Fibroblast of skin of abdomen (primary cell): ENCODE measurements at places on chromosomes 16 and 17.

- no peak for DNase-seq
Measured at GRCh38 chr17:74552037-74552436, 6.1 kb upstream of the CD300C start.

DNA sequence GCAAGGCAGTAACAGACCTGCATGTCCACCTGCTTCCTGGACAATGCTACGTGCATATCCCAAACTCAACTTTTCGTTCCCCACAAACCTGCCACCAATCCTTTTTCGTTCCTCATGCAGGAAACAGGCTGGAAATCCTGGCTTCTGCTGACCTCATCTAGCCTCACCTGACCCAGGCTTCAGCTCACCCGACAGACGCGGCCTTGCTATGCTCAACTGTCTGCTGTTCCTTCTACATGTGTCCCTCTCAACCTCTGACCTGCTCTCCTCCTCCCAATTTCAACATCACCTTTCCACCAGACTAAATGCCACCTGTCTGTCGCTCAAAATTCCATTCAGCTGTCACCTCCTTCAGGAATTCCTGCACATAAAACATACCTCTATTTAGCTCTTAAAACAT, 44.5 kb downstream of the XPO6 start:
- no peak for DNase-seq

DNA sequence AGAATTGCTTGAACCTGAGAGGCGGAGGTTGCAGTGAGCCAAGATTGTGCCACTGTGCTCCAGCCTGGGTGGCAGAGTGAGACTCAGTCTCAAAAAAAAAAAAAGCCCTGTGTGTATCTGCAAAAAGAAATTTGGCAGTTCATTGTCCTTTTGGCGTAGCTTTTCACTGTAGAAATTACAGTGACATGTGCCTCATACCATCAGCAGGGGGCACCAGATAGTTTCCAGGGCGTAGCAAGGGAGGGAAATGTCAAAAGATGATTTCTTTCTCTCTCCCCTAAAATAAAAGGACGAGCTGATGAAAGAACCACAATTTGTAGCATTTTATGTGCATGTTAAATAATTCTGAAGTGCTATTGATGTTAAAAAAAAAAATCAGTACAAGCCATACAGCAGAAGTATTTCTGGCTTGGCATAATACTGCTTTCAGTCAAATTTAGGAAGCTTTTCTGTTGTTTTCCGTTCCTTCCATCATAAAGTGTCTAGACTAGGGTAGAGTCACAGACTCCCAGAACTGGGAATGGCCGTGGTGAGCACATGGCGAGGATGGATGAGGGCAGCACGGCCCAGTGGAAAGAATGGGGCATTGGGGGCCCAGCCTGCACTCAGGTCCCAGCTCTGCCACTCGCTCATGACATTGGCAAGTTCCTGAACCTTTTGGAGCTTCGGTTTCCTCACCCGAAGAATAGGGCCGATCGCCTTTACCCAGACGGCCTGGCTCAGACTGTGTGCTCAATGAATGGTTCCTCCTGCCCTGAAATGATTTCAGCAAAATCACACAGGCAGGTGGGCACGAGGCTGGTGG, 59.8 kb upstream of the RPH3AL start:
- peak; percentile 69 for DNase-seq

DNA sequence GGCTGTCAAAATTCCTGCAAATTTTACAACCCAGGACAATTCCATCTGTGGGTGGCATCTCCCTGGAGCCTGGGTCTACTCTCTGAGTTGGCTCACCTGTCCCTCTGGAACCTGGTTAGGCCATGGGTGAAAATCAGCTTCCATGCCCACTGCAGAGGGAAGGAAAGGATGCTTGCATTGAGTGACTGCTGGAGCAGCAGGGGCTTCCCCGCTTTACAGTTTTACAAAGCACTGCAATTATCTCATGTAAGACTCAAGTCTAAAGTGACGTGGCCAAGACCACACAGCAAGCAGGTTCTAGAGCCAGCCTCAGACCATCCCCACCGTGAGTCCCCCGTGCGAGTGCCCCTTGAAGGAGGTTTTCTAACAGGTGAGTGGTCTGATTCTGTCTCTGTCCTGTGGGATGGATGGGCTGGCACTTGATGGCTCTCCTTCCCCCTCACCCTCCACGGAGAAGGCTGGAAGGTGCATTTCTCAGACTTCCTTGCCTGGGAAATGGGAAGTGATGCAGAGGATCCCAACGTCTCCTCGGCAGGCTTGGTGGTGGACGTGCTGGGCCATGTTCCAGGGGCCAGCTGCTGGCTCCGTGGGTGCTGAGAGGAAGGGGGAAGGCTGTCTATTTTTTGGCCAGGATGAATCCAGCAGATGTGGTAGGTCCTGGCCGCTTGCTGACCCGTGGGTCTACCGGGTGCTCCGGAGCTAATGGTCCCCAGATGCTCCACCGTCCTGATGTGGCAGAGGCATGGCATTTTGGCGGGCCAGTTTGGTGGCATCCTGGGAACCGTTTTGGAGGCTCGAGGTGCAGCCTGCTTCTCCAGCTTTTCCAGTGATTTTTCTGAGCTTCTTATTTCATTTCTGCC, 26.3 kb upstream of the CBX4 start:
- no peak for DNase-seq

GRCh38 chr17:78375401-78376151, 2.9 kb upstream of the PGS1 start:
- DNase-seq, result peak; percentile 92

GRCh38 chr17:31475378-31476162, 84.1 kb downstream of the RAB11FIP4 start:
- DNase-seq, result no peak

- no peak for DNase-seq
Measured at GRCh38 chr16:86200722-86201121, 301.8 kb downstream of the IRF8 start.

GRCh38 chr16:86961171-86961601, 356.0 kb downstream of the C16orf95 start:
- peak; percentile 76 for DNase-seq

GRCh38 chr16:67302970-67303369, 23.6 kb downstream of the KCTD19 start:
- DNase-seq, result no peak

DNA sequence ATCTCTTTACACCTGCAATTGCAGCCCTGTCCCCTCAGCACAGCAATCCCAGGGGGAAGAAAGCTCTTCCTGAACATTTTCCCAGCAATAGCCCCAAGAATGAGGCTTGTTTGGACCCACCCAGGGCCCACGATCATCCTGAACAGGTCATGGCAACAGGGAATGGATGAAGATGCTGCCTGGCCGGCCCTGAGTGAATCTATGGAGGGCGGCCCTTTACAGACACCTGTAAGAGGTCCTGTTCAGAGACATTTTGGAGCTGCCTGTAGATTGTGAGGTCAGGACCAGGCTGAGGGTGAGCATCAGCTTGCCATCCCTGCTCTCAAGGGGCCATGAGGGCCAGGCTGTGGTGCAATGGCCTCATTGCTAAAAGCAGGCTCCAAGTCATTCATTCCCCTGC, 69.1 kb downstream of the COG7 start:
- DNase-seq, result no peak

- DNase-seq, result no peak
Measured at GRCh38 chr17:19537111-19537510, 3.5 kb downstream of the SLC47A1 start.

- DNase-seq, result peak; percentile 18
Measured at GRCh38 chr17:28928061-28928460, 23.3 kb downstream of the PHF12 start.

DNA sequence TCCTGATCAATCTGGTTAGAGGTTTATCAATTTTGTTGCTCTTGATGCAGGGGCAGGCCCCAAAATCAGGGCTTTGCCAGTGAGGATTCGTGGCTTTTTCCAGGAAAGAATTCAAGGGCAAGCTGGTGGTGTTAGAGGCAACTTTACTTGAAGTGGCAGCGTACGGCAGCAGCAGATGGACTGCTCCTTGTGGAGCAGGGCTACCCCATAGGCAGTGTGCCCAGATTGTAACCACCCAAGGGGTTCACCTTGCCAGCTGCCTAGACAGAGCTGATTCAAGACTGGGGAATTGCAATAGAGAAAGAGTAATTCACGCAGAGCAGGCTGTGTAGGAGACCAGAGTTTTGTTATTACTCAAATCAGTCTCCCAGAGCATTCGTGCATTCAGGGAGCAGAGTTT, 16.7 kb downstream of the DRC7 start:
- no peak for DNase-seq

GRCh38 chr17:80119839-80120238, 18.5 kb downstream of the GAA start:
- DNase-seq, result no peak

GRCh38 chr17:81995463-81996231, 18.2 kb downstream of the ASPSCR1 start:
- DNase-seq, result no peak

GRCh38 chr17:41340494-41340893, 10.1 kb downstream of the KRT33A start:
- no peak for DNase-seq

- DNase-seq, result no peak
Measured at GRCh38 chr17:12918142-12918541, 99.7 kb downstream of the ELAC2 start.

DNA sequence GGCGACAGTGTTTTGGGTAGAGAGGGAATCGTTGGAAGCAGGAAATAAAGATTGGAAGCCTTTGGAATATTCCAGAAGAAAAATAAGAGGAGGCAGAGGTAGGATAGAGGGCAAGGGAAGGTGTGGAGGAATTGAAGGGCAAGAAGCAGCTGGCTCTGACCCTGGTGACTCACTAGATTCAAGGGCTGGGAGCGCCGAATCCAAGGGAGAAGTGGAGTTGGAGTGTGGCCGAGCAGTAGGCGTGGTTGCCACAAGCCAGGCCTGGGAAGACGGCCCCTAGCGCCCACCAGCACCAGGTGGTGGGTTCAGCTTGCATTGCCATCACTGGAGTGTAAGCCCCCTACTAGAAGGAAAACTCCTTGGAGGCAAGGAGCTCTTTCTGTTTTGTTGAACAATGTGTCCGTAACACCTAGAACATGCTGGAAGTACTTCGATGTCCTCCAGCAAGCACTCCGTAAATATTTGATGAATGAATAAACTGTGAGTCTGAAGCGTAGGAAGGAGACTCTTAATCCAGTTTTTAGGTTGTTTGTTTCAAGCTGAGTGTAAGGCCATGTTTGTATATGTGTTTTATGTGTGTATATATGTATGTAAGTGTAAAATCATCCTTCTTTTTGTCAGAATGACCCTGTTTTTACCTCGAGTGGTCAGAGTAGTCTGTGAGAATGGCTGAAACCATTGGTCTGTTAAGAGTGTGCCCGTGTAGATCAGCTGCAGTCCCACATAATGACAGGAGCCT, 139.5 kb downstream of the CMIP start:
- no peak for DNase-seq

GRCh38 chr17:75110234-75110937, 617 bp downstream of the ARMC7 start:
- no peak for DNase-seq

DNA sequence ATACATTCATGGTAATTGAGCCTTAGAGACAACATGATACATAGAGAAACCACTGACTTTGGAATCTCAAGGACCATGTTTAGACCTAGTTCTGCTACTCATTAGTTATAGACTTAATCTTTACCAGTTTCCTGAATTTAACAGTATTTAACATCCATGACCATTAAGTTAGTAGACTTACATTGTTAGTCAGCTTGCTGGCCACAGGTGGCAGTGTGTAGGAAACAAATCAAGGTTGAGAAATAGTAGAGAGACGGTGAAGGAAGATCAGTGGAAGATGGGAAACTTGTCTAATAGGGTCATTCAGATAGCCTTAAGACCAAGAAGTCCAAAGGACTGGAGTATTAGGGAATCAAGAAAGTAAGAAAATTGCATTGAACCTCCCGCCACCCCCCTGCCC, 31.0 kb downstream of the OMG start:
- no peak for DNase-seq

DNA sequence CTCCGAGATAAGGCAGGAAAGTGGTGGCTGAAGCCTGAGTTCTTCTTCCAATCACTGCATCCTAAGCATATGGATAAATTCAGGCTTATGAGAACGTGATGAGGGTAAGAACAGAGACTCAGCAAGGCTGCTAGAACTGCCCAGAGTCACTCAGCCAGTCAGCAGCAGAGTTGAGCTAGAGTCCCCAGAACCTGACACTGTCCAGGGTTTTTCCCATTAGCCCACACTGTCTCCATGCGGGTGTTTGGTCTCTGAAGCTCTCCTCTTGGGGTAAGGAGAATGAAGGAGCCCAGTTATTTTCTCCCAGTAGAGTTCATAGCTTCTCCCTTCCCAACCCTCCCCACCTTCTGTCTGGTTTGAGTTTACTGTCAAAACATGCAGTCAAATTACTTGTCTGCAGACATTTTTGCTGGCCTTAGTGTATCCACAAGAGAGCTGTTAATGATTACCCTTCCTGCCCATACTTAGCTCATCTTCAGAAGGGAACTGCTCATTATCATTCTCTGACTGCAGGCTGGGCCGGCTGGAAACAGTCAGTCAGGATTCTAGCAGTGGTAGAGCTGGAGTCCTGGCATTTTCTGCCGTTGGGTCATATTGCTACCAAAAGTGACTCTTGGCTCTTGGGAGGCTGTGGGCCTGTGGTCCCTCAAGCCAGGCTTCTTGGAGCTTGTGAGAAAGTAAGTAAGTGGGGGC, 460.0 kb downstream of the HS3ST3B1 start:
- DNase-seq, result peak; percentile 67

DNA sequence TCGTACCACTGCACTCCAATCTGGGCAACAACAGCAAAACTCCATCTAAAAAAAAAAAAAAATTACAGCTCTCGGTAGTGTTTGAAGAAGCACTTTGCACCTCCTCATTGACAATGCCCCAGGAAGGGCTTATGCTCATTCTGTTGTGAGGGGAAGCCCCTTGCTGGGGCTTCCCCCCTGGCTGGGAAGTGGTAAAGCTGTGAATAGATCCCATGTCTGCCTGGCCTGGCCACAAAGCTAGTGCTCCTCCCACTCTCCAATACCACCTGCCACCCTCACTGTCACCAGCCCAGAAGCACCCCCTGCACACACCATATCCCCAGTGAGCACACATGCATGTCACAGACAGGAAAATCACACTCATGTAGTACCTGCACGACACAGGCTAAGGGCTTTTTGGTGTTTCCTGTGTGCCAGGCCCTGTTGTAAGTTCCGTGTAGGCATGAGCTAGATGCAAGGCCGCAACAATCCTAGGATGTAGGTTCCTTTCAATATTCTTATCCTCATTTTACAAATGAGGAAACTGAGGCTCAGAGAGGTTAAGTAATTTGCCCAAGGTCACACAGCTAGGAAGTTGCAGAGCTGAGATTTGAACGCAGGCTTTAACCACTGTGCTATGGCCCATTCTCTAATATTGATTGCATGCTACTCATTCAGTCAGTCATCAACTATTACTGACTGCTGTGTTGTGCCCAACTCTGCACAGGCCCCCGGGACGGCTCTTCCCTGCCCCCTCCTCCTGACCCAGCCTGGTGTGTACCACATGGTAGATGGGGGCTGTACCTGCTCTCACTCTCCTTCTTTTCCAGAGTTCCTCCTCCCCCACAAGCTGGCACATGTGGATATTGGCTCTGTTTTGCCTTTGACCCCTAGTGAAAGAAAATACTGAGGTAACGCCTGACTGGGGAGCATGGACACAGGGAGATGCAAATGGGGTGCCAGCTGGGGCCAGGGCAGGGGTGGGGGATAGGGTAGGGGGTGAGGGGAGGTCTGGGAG, 11.9 kb upstream of the COL1A1 start:
- DNase-seq, result no peak
